ENCODE measurements at places on chromosomes 7 and 10. TPM values are rescaled to one million over a fixed set of nuclear protein-coding genes. Genes with fewer than 3 reads are reported as not detected.

DNA sequence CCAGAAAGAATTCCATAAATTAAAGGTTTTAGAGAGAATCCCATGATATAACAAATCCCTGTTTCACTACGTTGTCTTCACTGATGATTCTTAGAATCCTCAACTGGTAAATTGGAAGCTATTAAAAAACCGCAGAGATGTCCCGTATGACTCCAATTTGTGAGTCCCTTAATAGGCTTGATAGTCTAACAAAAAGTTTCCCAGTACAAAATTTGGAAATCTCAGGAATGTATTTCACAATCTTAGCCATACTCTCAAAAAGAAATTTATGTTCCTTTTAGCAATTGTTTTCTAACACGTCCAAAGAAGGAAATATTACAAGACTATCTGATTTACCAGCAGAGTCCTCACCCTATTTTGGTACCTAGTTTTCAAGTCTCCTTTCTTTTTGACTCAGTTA, 2.5 kb downstream of the TES start:
- no peaks in the 10 kb centered on the region for H3K27me3 ChIP-seq
- DNase-seq: no peak
- peak overlapping the region; percentile 96 for H3K4me3 ChIP-seq
- peak overlapping the region; percentile 99 for H3K27ac ChIP-seq

SLC29A3 gene
- total RNA-seq: 2.5 TPM

DNA sequence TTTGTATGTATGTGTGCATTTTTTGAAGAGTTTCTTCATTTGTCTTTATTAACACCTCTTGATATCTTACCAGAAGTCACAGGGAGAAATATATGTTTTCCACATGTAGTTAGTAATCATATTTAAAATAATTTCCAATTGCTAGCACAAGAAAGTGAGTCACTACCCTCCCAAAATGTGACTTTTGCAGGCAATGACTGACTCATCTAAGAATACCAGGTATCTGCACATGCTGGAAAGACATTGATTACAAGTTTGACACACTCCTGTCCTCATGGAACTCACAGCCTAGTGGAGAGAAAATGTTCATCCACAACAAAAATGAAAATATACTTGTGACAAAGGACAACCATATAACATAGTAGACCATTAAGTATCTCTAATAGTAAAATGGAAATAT, 82.9 kb downstream of the SEMA3D start:
- no peaks in the 10 kb centered on the region for H3K36me3 ChIP-seq
- no peak overlapping the region for H3K27ac ChIP-seq
- DNase-seq: no peak
- H3K4me3 ChIP-seq: no peak overlapping the region
- no peaks in the 10 kb centered on the region for H3K4me1 ChIP-seq

HOXA1 gene
- 0.29 TPM for total RNA-seq

DNA sequence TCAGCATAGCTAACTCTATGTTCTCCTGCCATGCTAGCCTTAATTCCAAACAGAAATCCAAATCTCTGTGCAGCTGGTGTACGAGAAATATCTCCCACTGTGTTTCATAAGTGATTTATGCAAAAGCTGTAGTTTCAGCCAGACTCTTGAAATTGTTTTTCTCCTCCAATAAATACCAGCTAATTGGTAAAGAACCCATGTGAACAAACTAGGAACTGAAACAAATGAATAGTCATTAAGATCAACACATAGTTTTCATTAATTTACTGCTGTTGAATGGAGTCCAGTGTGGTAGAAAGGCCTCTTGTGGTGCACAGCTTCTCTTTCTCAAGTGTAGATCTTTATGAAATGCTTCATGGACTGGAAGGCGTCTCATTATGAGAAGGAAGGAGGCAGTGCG, 18.4 kb downstream of the PPP1R17 start:
- H3K36me3 ChIP-seq: no peaks in the 10 kb centered on the region
- no peak overlapping the region for H3K27ac ChIP-seq
- H3K4me3 ChIP-seq: no peak overlapping the region
- no peak for DNase-seq

DNA sequence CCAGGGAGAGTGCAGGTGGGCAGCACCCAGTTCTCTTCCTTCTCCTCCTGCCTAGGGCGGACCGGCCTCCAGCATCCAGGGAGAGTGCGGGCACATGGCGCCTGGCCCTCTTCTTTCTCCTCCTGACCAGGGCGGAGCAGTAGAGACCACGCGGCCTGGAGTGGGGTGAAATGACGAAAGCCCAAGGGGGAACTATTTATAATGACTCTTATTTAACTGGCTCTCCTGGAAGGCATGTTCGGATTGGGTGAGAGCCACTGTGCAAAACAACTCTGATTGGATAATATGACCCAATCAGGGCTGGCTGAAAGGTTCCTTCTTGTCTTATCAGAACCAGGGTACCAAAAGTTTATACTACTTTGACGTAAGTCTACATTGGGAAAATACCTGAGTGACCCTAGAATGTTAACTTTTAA, 63.1 kb downstream of the ZNF37A start:
- no peaks in the 10 kb centered on the region for H3K36me3 ChIP-seq
- no peak overlapping the region for H3K4me3 ChIP-seq
- no peaks in the 10 kb centered on the region for H3K4me1 ChIP-seq

GRCh38 chr7:43302211-43302711, 189.8 kb downstream of the HECW1 start:
- no peak overlapping the region for H3K4me3 ChIP-seq
- peaks cover 31% of the 10 kb centered on the region for H3K4me1 ChIP-seq
- peaks cover 25% of the 10 kb centered on the region for H3K27me3 ChIP-seq
- peak; percentile 64 for DNase-seq
- H3K36me3 ChIP-seq: no peaks in the 10 kb centered on the region

GRCh38 chr7:17320657-17321056, 22.2 kb downstream of the AHR start:
- DNase-seq: no peak
- peaks cover 42% of the 10 kb centered on the region for H3K4me1 ChIP-seq
- H3K4me3 ChIP-seq: no peak overlapping the region
- H3K27me3 ChIP-seq: no peaks in the 10 kb centered on the region
- H3K36me3 ChIP-seq: peaks cover 25% of the 10 kb centered on the region
- no peak overlapping the region for H3K27ac ChIP-seq

DNA sequence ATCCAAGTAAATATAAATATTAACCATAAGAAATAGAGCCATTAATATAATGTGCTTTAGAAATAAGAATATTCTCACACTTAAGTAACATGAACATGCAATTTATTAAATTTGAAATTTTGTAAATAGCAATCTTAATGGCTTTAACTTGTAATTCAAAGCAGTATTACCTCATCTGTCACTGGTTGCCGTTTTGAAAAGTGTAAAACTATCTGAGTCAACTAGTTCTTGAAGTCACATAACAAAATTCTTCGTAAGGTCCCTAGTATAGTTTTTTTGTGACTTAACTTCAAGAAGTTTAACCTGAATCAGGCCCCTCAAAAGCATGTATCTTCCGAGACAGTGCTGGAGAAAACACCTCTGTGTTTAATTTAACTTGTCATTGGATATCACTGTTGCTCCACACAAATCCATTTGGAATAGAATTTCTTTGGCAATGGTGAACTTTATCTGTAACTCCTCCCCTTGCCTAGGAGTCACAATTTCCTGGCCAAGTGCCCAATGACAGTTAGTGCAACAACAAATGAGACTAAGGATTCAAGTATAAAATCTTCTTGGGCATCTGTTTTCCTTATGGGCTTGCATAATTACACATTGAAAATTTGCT, 47.1 kb downstream of the NT5C2 start:
- no peak overlapping the region for H3K27ac ChIP-seq
- DNase-seq: peak; percentile 36
- H3K4me3 ChIP-seq: no peak overlapping the region
- H3K36me3 ChIP-seq: peaks cover 9% of the 10 kb centered on the region
- peaks cover 2% of the 10 kb centered on the region for H3K4me1 ChIP-seq

GRCh38 chr7:147153571-147153970, 1037.0 kb downstream of the CNTNAP2 start:
- H3K27me3 ChIP-seq: no peaks in the 10 kb centered on the region
- H3K4me3 ChIP-seq: no peak overlapping the region
- no peaks in the 10 kb centered on the region for H3K36me3 ChIP-seq
- H3K27ac ChIP-seq: no peak overlapping the region

DNA sequence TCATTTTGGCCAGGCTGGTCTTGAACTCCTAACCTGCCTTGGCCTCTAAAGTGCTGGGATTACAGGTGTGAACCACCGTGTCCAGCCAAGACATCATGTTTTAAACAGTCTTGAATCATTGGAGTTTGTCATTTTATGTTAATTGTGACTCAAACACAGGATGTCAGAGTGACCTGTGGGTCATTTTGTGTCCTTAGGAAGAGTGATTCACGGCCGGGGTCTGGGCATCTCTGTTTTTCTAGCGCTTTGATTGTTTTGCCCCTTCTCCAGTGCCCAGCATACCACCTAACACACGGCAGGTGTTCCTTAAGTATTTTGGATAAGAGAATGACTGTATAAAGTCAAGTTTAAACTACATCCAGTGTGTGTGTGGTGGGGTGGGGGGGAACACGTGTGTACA, 183.7 kb upstream of the KLF6 start:
- peaks cover 48% of the 10 kb centered on the region for H3K4me1 ChIP-seq
- no peaks in the 10 kb centered on the region for H3K27me3 ChIP-seq
- DNase-seq: no peak
- H3K36me3 ChIP-seq: no peaks in the 10 kb centered on the region

DNA sequence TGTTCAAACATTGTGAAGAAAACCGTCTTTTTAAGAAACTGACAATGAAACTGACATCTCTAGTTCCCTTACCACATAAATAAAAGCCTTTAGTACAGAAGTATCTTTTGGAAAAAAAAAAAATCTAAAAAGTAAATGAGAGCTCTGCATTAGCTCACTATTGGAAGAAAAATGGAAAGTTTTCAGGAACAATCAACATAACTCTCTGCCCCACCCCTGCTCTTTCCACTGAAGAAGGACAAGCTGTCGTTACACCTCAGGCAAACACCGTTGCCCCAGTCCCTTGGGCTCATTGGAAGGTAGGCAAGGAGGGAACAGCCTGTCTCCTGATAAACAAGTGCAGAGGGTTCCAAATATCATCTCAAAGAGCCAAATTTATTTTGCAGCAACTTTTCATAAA, 22.4 kb upstream of the C1QL3 start:
- no peaks in the 10 kb centered on the region for H3K4me1 ChIP-seq
- H3K27ac ChIP-seq: no peak overlapping the region
- no peak overlapping the region for H3K4me3 ChIP-seq
- DNase-seq: no peak
- H3K27me3 ChIP-seq: peaks cover 14% of the 10 kb centered on the region
- H3K36me3 ChIP-seq: no peaks in the 10 kb centered on the region

DNA sequence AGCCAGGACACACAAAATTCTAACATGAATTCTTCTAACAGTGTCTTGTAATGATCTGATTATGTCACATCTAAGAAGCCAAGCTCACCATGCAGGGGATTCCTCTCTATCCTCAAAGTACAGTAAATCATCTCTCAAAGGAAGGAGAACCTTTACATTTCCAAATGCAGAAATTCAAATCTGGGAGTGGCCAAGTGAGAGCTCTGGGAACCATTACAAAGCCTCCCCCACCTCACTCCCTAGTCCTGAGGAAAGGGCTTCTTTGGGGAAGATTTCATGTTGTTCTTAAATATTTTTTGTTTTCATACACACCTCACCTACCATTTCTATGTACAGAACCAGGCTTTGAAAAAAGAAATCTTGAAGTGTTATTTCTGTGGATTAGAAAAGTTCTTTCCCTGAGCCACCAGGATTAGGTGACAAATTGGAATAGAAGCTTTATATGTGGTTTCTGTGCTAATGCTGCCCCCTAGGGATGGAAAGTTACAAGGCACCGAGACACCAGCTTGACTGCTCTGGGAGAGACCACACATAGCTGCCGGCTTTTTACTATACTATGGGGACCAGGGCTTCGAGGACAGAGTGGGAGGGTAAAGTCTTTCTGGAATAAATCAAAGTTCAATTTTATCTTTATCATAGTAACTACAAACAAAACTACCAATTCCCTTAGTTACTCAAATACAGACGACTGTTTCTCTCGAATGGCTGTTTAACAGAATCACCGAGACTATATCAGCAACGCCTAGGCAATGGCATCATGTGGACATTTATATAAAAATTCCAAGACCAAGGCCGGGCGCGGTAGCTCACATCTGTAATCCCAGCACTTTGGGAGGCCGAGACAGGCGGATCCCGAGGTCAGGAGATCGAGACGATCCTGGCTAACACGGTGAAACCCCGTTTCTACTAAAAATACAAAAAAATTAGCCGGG, 116.1 kb downstream of the RNF216 start:
- peaks cover 8% of the 10 kb centered on the region for H3K36me3 ChIP-seq

CPA2 gene
- total RNA-seq: 0.14 TPM

KCNH2 gene
- 0.34 TPM for total RNA-seq

DNA sequence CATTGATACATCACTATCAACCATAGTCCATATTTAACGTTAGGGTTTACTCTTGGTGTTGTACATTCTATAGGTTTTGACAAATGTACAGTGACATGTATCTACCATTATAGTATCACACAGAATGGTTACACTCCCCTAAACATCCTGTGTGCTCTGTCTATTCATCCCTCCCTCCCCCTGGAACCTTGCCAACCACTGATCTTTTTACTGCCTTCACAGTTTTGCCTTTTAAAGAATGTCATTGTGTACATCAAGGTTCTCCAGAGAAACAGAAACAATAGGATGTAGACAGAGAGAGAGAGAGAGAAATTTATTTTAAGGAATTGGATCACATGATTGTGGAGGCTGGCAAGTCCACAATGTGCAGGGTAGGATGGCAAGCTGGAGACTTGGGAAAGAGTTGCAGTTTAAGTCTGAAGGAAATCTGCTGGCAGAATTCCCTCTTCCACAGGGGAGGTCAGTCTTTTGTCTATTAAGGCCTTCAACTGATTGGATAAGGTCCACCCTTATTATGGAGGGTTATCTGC, 45.1 kb upstream of the CCNJ start:
- H3K27me3 ChIP-seq: no peaks in the 10 kb centered on the region
- no peak overlapping the region for H3K27ac ChIP-seq
- no peaks in the 10 kb centered on the region for H3K4me1 ChIP-seq
- no peaks in the 10 kb centered on the region for H3K36me3 ChIP-seq
- no peak for DNase-seq
- no peak overlapping the region for H3K4me3 ChIP-seq

- peaks cover 4% of the 10 kb centered on the region for H3K27me3 ChIP-seq
- no peaks in the 10 kb centered on the region for H3K36me3 ChIP-seq
- H3K4me3 ChIP-seq: no peak overlapping the region
- peak; percentile 3 for DNase-seq
- H3K27ac ChIP-seq: no peak overlapping the region
Observed at GRCh38 chr7:30931161-30931928, 19.7 kb downstream of the AQP1 start.

VPS50 gene
- total RNA-seq: 18.0 TPM

DNA sequence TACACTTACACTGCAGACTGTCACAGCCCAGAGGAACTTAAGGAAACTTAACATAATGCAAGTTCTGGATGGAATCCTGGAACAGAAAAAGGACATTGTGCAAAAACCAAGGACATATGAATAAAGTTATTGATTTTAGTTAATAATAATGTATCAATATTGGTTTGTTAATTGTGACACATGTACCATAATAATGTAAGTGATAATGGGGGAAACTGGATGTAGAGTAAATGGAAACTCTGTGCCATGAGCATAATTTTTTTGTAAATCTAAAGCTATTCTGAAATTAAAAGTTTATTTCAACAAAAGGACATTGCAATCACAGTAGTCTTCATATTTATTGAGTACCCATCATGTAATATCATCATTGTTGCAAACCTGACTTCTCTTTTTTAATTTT, 107.2 kb downstream of the VTI1A start:
- DNase-seq: no peak
- no peaks in the 10 kb centered on the region for H3K27me3 ChIP-seq
- no peak overlapping the region for H3K4me3 ChIP-seq
- H3K27ac ChIP-seq: no peak overlapping the region
- no peaks in the 10 kb centered on the region for H3K4me1 ChIP-seq

Measured in activated CD4-positive, alpha-beta memory T cell treated with anti-CD3 and anti-CD28 coated beads for 36 hours (primary cell).